ENCODE measurements at places on chromosomes 1 and 21. TPM values are rescaled to one million over a fixed set of nuclear protein-coding genes. Genes with fewer than 3 reads are reported as not detected.

Gene FCN3
- total RNA-seq, result 0.45 TPM

GRCh38 chr1:212481438-212481767 is 48.7 kb downstream of the NENF start:
- no peak for DNase-seq

GRCh38 chr1:203467550-203467921 is 8.1 kb upstream of the PRELP start:
- no peak for DNase-seq

Gene EFCAB14
- 114 TPM for total RNA-seq

GRCh38 chr1:55712148-55712547 is 497.0 kb upstream of the USP24 start:
- DNase-seq, result no peak

DNA sequence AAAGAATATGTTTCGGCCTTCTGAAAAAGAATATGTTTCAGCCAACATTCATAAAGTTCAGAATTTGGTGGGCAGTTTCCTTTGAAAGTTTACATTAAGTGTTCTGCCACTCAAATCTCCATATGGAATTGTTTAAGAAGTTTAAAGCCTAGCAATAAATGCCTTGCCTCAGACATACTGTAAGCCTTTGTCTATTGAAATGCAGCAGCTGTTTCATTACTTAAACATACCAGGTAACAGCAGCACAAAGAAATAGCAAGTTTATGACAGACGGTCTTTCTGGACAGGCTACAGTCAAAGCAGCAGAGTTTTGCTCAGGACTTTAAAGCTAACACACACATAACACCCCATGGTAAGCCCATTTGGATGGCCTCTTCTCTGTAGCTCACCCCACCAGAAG is 38.5 kb upstream of the C1orf105 start:
- DNase-seq, result no peak

DNA sequence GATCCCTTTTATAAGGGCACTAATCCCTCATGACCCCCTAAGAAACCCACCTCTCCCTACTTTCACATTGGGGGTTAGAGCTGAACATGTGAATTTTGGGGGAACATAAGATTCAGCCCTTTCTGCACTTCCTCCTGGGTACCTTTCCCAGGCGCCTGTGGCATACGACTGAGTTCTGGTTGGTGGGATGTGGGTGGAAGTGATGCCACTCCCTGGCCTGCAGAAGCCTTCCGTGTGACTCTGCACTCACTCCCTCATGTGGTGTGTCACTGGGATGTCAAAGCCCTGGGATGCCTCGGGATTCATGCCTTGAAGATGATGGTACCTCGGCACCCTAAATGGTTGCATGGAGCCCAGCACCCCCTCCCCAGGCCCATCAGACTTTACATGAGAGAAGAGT is 28.3 kb upstream of the VASH2 start:
- no peak for DNase-seq

GRCh38 chr1:216818284-216818683 is 95.1 kb upstream of the ESRRG start:
- no peak for DNase-seq

GRCh38 chr1:104348277-104348676 is 598.6 kb downstream of the AMY1C start:
- no peak for DNase-seq

- no peak for DNase-seq
These were observed 3.1 kb downstream of the BSDC1 start for GRCh38 chr1:32390904-32391870.

GRCh38 chr1:210758761-210759160 is 375.2 kb downstream of the KCNH1 start:
- DNase-seq, result no peak

Gene ABCG1
- total RNA-seq, result 86.9 TPM

GRCh38 chr1:154019269-154019668 is 28.7 kb downstream of the RPS27 start:
- no peak for DNase-seq

Gene INKA2
- total RNA-seq, result 3.2 TPM

DNA sequence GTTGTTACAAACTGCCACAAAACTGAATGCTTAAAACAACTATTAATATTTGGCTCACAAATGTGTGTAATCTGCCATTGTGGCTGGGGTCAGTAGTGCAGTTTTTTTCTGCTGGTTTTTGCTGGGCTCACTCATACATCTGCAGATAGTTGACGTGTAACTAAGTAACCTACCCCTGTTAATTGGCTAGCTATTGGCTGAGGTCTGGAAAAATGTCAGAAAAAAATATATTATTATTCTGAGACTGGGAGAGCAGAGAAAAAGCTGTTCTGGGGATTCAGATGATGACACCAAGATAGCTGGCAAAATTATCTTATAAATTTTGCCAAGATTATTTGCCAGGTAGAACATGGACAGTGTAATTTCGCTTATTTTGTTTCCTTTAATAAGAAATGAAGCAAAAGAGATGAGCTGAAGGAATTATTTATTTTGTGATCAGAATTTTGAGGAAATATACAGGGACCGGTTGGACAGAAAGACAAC is 616.1 kb upstream of the ADAMTS5 start:
- DNase-seq, result no peak

- no peak for DNase-seq
These were observed 538.4 kb upstream of the NCAM2 start for GRCh38 chr21:20459838-20460237.

- DNase-seq, result no peak
These were observed 43.0 kb downstream of the KDM1A start for GRCh38 chr1:23062271-23062670.

Gene SHE
- total RNA-seq, result 3.4 TPM

GRCh38 chr1:114353262-114353661 is 157.7 kb downstream of the TRIM33 start:
- DNase-seq, result peak; percentile 54

DNA sequence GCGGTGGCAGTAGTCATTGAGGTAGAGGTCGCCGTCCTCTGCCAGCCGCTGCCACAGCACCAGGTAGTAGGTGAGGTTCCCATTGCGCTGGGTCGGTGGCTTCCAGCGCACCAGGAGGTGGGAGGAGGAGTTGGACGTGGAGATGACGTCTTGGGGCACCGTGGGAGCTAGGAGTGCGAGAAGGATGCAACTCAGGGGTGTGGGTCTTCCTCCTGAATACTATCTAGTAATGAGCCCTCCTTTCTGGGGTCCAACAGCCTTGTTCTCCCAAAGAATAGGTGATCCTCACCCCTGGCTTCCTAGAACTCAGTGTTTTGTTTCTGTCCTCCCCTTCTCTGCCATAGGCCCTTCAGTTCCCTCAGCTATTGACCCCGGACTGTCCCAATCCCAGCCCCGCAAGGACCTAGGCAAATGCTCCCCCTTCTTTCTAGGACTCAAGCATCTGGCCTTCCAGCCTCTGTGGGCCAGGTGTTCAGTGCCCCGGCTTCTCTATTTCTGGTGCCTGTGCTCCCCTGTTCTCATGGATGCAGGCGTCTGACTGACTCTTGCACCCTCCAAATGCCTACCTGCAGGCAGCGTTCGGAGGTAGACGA is 12.9 kb downstream of the INSRR start:
- no peak for DNase-seq

DNA sequence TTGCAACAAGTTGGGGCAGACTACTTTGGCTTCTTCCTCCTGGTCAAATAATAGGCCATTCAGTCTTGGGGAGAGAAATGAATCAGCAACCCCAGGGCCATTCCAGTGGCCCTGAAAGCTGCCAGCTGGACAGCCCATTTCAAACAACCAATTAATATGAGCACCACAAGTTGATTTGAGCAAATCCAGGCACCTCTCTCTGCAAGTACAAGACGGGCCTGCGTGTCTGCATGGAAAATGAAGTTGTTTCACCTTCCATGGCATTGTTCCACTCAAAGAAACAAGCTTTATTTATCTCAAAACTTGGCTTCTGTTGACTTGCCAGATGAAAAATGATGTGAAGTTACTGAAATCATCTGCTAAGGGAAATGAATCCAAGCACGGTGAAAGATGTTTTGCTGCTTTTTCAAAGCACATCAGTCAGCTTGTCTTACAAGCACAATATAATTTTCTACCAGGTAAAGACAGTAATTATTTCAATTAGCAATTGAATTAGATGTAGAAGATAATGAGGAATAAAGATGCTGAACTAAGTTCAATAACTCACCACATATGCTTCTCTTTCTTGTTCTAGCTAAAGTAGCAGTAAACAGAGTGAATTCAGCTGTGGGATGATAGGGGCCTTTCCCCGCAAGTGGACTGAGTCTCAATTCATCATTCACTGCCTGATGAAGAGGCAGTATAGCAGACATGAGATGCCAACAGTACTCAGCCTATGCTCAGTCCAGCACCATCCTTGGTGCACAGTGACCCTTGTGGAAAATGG is 95.2 kb upstream of the SSX2IP start:
- no peak for DNase-seq

- DNase-seq, result no peak
These were observed 57.7 kb upstream of the GADD45A start for GRCh38 chr1:67627336-67627735.

GRCh38 chr21:45590726-45591618 is 48.7 kb upstream of the SLC19A1 start:
- DNase-seq, result no peak

DNA sequence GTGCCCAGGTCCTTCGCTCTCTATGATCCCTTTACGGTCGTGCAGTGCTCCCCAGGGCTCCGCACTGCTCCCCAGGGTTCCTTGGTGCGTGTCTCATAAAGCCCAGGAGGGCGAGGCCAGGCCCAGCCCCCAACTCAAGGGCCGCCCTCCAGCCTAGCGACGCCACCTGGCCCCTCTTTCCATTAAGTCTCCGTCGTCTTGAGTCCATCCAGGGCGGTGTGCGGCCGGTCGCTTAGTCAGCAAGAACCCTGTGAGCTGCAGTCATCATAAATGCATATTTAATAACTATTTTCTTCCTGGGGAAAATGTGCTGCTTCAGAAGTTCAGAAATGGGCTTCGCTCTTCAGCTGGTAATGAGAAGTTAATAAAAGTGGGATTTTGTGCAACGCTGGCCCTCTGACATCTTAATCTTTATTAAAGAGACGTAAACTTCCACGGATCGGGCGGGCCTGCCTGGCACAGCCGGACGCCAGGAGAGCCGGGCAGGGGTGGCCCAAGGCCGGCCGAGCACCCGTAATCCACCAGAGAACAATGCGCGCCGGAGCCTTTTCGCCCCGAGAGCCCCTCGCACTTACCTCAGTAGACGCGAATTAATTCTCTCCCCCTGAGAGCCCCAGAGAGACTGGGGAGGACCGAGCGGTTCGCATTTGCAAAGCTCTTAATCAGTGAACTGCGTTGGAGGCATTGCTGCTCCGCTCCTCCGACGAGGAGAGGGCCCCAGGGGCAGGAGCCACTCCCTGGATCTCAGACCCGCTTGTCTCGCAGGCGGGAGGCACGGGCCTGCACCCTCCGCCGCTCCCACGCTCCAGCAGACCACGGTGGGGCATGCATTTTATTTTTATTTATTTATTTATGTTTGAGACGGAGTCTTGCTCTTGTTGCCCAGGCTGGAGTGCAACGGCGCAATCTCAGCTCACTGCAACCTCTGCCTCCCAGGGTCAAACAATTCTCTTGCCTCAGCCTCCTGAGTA is 188.3 kb upstream of the ARHGEF16 start:
- DNase-seq, result no peak

Gene FMO2
- total RNA-seq, result 0.76 TPM

DNA sequence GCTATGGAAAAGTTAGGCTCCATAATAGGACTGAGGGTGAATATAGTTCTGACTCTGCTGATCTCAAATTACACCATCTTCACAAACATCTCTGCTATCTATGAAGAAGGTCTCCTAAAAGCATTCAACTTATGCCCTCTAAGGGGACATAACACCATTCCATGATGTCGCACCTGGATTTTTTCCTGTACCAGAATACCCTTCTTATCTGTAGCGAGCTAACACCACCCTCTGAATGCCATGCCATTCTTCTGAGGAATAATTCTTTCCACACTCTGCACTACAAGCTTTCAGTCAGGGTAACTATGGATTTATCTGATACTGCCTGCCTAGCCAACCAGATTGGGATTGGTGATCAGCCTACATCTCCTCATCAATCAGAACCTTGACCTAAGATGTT is 203.8 kb downstream of the PTPRC start:
- DNase-seq, result no peak

DNA sequence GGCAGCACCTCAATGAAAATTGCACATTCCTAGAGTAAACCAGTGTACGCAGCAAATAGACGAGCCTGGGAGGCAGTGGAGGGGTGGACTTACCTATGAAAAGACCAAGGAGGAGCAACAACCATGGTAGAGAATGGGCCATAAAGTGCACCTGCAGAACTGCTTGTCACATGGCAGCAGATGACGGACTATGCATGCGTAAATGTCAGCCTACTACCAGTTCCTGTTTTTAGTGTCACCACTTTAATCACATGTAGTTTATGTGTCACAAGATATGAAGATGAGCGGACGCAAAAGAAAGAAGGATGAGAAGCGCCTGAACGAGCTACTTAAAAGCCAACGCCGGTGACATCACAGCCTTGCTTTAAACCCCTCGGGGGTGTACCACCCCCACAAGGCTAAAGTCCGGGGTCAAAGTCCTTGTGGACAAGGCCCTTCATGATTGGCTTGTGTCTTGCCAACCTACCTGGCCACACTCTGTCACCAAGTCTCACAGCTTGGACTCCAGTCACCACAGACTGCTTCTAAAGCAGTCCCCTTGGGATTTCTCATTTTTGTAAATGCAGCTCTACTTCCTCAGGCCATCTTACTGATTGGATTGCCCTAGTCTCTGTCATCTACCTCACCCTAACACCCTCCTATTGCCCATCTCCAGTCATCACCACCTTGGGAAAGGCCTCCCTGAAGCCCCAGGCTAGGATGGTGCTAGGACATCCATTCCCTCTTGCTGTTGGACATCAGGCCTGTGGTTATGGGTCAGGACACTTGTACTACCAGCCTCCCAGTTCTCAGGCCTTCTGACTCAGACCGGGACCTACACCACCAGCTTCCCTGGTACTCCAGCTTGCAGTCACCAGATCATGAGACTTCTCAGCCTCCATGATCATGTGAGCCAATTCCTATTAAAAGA is 6.0 kb upstream of the LY9 start:
- no peak for DNase-seq

Gene SH2D5
- not detected for total RNA-seq

DNA sequence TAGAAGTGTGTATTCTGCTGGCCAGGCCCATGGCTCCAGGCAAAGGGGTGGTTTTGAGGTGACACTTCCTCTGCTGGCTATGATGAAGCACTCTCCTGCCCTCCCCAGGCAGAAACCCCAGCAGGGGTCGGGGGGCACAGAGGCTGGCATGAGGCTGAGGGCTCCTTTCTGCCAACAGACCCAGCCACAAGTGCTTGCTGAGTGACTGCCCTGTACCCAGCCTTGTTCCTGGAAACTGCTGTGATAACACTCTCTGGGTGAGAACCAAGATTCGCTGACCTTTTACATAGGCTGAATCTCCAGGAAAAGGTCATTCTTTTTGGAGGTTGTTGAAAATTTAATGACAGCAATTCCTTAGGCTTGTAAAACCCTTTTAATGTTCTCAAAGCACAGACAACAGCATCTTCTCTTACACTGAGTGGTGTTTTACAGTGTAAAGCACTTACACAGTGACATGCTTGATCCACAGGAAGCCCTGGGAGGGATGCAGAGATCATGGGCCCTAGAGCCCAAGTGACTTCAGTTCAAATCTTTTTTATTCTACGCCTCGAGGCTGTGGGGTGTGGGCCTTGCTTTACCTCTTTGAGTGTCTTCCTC is 155.5 kb upstream of the FGGY start:
- DNase-seq, result no peak

Gene MPL
- total RNA-seq, result not detected
